ENCODE measurements at places on chromosomes 1 and 21.

- no peak for DNase-seq
Measured at GRCh38 chr1:107076841-107077240, 20.4 kb downstream of the PRMT6 start.

- DNase-seq = no peak
Measured at GRCh38 chr1:165678509-165678908, 19.9 kb downstream of the ALDH9A1 start.

GRCh38 chr1:64550510-64550909 lies 80.6 kb downstream of the CACHD1 start:
- peak; percentile 93 for DNase-seq

DNA sequence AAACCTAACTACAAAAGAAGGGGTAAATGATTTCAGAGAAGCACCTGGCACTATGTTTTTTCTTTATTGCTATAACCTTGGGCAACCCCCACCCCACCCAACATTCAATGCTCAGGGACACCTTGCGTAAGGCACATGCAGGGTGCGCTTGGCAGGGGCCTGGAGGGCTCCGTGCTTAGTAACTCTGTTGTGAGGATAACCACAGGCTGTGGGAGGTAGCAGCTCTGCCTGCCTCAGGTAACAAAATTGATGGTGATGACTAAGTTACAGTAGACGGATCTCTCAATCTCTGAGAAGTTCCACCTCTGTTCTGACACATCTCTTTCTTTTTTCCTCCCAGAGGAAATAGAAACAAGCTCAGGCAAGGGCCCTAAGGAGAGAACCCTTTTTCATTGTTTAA lies 8.7 kb upstream of the CCN1 start:
- DNase-seq = no peak

- no peak for DNase-seq
Measured at GRCh38 chr1:32764826-32765569, 52.2 kb downstream of the YARS1 start.

DNA sequence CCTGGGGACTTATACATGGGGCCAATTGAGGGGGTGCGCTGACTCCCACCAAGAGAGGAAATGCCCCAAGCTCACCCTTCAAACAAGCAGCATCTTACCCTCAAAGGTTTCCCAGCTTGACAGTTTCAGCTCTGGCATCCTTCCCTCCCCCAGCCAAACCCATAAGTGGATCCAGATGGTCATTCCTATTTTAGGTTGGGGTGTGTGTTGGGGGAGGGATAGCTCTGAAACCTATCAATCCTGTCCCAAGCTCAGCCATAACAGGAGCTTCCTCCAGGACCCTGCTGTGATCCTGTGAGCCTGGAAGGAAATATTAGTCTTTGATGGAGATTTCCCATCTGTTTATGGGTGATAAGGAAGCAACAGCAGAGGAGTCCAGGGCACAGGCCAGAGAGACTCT lies 3.4 kb upstream of the TMEM222 start:
- DNase-seq = no peak
